ENCODE measurements at places on chromosomes 5 and 9.

- no peak for DNase-seq
These were observed 2.2 kb downstream of the SGCD start for GRCh38 chr5:156329171-156329611.

DNA sequence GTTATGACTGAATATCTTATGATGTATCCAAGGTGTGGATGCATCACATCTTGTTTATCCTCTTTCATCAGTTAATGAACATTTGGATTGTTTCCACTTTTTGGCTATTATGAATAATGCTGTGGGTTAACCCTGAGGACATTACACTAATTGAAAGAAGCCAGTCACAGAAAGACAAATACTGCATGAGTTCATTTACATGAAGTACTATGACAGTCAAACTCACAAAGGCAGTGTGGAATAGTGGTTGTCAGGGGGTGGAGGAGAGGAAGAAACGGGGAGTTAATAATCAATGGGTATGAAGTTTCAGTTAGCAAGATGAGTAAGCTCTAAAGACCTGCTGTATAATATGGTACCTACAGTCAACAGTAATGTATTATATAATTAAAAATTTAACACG lies 409.4 kb upstream of the CTNND2 start:
- DNase-seq: no peak

- no peak for DNase-seq
These were observed 217.7 kb downstream of the C9orf50 start for GRCh38 chr9:129402931-129403778.

- no peak for DNase-seq
These were observed 10.9 kb upstream of the STX17 start for GRCh38 chr9:99895510-99895909.

GRCh38 chr9:110028676-110029075 lies 179.3 kb downstream of the C9orf152 start:
- no peak for DNase-seq

DNA sequence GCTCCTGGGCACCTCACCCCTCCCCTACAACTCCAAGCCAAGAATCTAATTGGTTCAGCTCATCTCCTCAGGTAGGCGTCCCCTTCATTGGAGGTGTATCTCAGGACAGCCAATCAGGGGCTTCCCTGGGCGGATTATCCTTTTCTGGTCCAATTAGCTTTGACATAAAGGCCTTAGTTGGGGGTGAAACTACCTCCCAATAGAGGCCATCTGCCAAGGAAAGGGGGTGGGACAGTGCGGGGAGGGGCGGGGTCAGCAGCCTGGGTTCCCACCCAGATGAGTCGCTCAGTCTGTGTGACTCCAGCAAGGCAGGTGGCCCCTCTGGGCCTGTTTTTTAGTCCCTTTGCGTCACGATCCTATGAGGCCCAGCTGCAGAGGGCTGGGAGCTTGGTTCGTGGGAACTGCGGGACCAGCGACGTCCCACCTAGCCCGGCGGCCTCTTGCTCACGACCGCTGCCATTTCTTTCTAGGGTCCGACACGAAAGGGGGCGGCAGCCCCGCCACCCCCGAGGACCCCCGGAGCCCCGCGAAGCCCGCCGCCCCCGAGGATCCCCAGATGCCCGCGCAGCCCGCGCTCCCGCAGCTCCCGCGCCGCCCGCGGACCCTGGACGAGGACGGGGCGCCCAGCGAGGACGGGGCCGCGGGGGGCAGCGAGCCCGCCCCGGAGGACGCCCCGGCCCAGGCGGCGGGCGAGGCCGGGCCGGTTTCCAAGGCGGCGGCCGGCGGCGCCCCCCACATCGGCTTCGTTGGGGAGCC lies 8.9 kb downstream of the PRRT1B start:
- DNase-seq: no peak

GRCh38 chr9:136624184-136624951 lies 38.3 kb upstream of the EGFL7 start:
- no peak for DNase-seq

- DNase-seq: no peak
These were observed 19.6 kb upstream of the MAN2A1 start for GRCh38 chr5:109669991-109670706.

- no peak for DNase-seq
These were observed 204.8 kb upstream of the HAPLN1 start for GRCh38 chr5:83925321-83925954.

- DNase-seq: no peak
These were observed 36.7 kb downstream of the ZNF618 start for GRCh38 chr9:113912816-113913215.
